ENCODE measurements at places on chromosomes 5 and 9.

DNA sequence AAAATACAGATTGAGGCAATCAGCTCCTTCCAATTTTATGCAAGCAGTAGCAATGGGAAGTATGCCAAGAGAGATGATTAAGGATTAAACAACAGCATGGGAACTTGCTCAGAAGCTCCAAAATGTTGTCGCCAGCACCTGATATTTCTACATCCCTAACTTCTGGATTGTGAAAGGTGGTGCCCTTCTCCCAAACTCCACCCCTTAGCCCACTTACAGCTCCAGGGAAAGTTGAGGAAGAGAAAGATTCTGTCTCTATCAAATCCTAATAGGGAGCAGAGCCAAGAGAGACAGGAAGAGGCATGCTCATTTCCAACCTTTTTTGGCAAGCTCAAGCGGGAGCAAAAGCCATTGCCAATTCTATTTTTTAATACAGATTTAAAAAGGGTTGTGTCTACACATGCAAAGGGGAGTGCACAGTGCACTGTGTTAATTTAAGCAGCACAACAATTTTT lies 92.4 kb upstream of the NR3C1 start:
- no peak for DNase-seq

- no peak for DNase-seq
These were observed 46.3 kb upstream of the TDRD7 start for GRCh38 chr9:97365634-97366033.

DNA sequence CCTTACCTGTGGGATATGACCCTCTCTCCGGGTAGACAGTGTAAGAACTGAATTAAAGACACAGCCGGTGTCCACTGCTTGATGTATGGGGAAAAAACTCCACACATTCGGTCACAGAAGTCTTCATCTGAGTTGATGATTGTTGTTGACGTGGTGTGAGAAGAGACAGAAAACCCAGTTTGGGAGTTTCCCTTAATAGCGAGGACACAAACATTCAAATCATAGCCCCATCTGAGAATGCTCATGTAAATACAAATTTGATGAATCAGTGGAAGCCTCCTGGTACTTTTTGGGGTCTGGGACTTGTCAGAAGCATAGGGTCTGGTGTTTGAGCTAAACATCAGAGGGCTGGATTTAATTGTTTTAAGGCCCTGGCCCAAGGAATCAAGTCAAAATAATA lies 11.0 kb downstream of the HAVCR1 start:
- no peak for DNase-seq

DNA sequence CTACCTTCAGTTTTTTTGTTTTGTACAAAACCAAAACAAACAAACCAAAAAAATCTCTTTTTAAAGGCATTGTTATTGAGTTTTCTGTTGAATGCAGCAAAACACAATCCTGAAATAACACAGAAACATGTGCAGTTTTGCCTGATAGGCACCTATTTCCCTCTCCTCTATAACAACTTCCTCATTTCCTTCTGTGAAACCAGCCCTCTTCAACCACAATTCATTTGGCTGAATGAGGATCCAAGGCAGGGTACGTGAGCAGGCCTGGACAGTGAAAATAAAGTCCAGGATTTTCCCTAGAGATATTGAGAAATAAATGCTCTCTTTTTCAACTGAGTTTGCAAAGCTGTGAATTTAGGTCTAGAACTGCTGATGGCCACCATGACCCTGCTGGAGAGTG lies 134.8 kb upstream of the LARP1 start:
- DNase-seq: no peak

DNA sequence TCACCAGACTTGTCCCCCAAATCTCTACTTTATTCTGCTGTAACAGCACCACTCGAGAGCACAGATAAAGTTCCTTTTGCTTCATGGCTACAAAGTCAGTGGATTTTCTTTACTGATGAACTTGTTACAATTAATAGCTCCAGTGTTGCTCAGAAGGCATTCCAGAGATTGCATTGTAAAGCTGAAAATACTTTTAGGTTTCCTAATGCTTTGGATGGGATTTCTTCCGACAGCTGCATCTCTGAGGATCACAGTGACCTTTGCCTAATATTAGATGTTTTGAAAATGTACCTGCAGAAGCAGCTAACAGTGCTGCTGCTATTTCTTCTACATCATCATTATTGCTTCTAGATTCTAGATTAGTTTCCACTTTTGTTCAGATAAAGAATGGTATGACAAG lies 58.8 kb upstream of the TMEM171 start:
- no peak for DNase-seq

- peak; percentile 61 for DNase-seq
These were observed at the start of gene AMBP for GRCh38 chr9:114078021-114078780. Gene AMBP, minus strand, starts transcription at chr9:114078300. Its CDS starts 91 bp downstream, at chr9:114078209.

DNA sequence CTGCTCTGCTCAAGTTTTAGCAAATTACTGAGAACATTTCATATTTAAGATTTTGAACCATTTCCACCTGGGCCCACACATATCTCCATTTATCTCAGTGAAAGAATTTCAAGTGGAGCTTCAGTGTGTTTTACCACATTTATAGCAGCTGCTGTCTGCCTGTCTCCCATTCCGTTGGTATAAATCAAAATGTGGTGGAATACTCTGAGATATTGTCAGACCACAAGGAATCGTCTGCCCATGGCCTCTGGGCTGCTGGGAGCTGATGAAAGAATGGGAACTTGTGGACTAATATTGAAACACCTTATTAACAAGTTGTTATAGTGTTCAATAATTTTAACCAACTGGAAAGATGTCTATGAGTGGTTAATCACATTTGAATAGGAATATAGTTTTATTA lies 33.3 kb downstream of the MAST4 start:
- DNase-seq: no peak

- no peak for DNase-seq
These were observed 52.5 kb downstream of the COL27A1 start for GRCh38 chr9:114207845-114208244.

- DNase-seq: no peak
These were observed 153.2 kb downstream of the TARS1 start for GRCh38 chr5:33594006-33594405.

All from colonic mucosa (tissue), 4 donors.